ENCODE measurements at places on chromosomes 5 and 9.
A peak's percentile ranks its signal among the peaks of the same experiment; 100 is the strongest.

DNA sequence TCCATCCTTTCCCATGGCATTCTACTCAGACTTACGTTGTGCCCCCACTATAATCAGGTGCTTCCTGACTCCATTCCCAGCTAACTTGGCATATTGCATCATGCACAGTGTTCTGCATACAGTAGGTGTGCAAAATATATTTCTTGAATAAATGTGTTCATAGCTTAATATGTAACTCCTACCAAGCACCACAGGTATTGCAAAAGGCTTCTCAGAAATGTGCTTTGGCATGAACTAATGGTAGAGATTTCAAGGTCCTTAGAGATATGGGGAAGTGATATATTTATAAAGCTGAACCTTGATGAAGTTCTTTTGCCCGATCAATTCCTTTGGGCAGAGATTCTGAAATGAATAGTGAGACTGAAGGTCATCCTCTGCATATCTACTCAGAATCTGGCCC, 220.4 kb downstream of the KCTD16 start:
- no peak for DNase-seq

GRCh38 chr9:101601904-101602765, 7.4 kb upstream of the PPP3R2 start:
- DNase-seq, result no peak

- no peak for DNase-seq
Observed at GRCh38 chr5:8382456-8382855, 513.5 kb downstream of the MTRR start.

- no peak for DNase-seq
Observed at GRCh38 chr5:177310757-177311391, 824 bp downstream of the MXD3 start.

- no peak for DNase-seq
Observed at GRCh38 chr9:101569741-101570501, 24.8 kb downstream of the PPP3R2 start.

DNA sequence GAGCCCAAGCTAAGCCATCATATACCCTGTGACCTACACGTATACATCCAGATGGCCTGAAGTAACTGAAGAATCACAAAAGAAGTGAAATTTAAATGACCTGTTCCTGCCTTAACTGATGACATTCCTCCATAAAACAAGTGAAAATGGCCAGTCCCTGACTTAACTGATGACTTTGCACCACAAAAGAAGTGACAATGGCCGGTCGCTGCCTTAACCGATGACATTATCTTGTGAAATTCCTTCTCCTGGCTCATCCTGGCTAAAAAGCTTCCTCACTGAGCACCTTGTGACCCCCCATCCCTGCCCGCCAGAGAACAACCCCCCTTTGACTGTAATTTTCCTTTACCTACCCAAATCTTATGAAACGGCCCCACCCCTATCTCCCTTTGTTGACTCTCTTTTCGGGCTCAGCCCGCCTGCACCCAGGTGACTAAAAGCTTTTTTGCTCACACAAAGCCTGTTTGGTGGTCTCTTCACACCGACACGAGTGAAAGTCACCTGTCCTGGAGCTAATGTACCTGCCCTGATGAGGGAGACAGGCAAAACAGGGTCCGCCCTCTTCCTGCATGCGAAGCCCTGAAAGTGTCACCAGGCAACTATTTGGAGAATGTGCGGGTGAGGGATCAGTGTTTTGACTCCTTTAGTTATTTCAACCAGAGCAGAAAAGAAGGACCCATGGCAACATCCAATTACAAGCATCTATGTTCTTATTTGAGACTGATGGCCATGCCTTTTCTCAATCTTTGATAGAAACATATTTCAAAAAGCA, 266.1 kb downstream of the SMARCA2 start:
- no peak for DNase-seq

GRCh38 chr9:106482733-106483132, 380.2 kb upstream of the ZNF462 start:
- DNase-seq, result no peak

DNA sequence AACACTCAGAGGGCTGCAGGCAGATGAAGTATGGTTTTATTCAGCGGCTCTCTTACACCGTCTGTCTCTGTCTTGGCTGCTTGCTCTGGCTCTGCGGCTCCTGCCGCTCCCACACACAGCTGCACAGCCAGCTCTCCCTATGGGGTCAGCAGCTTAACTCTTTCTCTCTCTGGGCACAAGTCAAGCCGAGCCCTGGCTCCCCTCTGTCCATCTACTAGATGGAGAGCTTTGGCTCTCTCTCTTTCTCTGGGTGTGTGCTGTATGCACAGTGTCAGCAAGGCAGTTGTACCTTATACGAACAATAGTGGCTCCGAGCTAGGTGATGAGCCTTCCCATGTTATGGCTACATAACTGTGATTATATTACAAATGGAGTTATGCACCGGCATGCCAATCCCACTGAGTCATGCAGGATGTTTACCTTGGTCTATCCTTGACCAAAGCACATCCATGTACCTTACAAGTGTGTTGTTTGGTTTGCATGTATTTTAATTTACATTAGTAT, 19.3 kb upstream of the PPP2CA start:
- DNase-seq, result no peak

DNA sequence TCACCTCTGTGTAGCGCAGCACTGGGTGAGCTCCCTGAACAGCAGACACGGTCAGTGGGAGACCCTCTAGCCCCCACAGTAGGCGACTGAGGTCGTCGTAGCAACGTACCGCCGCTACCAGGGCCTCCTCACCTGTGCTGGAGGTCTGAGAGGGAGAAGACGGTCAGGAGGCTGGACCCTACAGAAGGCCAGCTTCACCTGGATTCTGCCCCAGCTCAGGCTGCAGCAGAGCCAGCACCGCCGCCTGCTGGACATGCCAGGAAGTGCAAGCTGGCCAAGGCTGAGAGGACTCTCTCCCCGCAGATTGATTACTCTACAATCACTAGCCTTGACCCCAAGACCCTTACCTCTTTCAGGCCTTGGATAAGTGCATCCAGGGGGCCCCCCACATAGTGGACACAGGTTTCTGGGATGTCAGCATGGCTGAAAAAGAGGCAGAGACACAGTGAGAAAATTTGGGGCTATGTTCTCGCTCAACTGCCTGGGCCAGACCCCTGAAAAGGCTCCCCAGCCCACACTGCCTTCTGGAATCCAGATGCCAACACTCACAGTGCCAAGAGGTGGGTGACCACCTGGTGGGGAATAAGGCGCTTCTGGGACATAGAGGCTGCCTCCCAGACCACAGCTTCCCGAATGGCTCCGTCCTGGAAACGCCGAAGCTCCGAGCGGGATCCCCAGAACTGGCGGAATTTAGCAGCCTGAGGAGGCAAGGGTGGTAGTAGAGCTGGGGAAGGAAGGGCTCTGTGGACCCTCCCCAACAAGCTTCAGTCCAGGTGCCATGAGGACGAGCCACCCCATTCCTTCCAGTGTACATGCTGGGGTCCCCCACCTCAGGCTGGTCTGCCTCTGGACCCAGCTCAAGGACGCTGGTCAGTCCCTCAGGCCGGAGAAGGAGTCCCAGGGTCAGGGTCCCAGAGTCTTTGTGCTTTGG, 6.9 kb downstream of the NOL6 start:
- peak; percentile 81 for DNase-seq

DNA sequence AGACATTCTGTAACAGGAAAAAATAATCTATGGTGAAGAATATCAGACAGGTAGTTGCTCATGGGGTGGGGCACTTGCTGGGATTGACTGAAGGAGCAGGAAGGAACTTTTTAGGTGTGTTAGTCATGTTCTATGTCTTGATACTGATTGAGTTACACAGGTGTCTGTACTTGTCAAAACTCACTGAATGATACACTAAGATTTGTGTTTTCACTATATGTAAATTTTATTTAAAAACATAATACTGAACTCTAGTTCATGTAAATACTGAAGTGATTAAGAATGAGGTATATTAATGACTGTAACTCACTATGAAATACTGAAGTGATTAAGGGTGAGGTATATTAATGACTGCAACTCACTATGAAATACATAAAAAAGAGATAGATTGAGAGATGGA, 28.5 kb downstream of the IL6ST start:
- DNase-seq, result no peak

DNA sequence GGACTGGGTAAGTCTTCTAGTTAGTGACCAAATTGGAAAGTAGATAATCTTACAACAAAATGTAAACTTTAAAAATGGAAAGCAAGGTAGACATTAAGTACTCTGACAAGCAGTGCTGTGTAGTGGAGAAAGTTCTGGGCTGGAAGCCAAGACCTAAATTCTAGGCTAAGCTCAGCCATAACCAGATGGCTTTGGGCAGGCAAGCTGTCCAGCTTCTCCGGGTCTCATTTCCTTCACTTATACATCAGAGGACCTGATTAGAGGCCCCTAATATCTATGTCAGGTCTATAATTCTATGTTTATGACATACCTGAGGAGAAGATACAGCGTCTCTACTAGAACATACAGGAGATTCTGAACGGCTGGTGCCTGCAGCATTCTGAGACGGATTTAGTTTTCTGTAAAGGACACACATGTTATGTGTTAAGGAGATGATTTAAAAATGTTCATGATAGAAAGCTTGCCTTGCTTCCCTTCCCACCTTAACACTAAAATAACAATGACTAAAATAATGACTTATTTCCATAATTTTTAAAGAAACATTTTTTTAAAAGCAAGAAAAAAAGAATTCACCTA, 61.2 kb downstream of the ELL2 start:
- no peak for DNase-seq

DNA sequence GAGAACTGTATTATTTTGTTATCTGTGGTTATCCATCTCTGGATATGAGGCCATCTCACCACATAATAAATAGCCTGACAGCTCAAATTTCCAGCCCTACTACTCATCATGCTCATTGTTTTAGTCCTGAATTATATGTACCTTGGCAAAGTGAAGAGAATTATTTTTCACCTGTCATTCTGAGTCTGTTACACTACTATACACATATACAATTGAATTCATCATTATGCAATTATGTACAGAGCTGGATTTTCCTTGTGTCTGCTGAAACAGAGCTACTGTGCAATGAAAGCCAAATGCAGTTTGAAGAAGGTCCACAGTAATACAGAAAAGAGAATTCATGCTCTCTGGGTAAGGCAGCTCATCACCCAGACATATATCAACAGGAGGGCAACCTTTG, 28.5 kb downstream of the ESM1 start:
- no peak for DNase-seq

- DNase-seq, result no peak
Observed at GRCh38 chr5:102223542-102224477, 72.3 kb downstream of the SLCO4C1 start.

DNA sequence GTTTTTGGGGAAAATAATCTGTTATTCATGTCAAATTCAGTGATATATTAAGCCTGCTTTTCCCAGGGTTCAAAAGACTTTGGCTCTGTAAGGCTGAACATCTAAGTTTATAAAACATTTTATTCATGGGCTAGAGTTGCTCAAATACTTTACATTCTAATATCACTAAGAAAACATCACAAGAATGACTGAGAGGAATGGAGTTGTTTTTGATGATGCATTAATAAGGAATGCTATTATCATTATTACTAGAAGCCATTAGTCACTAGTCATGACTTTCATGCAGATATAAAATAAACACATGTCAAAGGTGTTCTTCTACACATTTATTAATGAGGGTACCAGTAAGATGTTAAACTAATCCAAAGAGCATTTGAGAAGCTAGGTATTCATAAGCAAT, 185.5 kb upstream of the KCNN2 start:
- DNase-seq, result no peak

DNA sequence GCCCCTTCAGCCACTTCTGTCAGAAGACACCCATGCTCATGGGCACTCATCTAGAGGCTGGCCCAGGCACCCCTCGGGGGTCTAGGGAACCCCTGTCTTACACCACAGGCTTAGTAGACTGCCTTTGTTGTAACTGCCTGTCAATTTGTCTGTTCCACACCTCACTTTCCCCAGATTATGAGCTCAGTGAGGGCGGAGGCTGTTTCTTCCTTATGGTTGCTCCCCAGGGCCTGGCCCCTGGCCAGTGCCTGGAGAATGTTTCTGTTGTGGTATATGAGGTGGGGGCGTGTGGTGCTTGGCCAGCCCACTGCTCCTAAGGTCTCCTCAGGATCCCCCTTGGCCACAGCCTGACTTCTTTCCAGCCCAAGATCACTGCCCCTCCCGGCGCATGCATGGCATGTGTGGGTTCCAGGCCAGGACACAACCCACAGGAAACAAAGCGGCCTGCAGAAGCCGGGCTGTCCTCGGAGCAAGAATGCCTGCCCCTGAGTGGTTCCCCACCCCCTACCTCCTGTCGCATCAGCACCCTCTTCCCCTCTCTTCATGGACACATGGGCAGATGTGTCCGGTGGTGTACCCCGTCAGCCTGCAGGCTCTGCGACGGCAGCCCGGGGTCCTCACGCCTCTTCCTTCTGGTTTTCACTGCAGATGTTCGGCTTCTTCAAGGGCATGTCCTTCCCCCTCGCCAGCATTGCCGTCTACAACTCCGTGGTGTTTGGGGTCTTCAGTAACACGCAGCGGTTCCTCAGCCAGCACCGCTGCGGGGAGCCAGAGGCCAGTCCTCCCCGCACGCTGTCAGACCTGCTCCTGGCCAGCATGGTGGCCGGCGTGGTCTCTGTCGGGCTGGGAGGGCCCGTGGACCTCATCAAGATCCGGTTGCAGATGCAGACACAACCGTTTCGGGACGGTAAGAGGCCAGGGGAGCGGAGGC, 17.7 kb downstream of the SLC25A48 start:
- DNase-seq, result no peak

- DNase-seq, result no peak
Observed at GRCh38 chr9:77916820-77917219, 114.8 kb downstream of the GNAQ start.

GRCh38 chr9:88684046-88684445, 149.1 kb downstream of the NXNL2 start:
- no peak for DNase-seq

GRCh38 chr5:124602925-124603650, 143.4 kb downstream of the ZNF608 start:
- no peak for DNase-seq

DNA sequence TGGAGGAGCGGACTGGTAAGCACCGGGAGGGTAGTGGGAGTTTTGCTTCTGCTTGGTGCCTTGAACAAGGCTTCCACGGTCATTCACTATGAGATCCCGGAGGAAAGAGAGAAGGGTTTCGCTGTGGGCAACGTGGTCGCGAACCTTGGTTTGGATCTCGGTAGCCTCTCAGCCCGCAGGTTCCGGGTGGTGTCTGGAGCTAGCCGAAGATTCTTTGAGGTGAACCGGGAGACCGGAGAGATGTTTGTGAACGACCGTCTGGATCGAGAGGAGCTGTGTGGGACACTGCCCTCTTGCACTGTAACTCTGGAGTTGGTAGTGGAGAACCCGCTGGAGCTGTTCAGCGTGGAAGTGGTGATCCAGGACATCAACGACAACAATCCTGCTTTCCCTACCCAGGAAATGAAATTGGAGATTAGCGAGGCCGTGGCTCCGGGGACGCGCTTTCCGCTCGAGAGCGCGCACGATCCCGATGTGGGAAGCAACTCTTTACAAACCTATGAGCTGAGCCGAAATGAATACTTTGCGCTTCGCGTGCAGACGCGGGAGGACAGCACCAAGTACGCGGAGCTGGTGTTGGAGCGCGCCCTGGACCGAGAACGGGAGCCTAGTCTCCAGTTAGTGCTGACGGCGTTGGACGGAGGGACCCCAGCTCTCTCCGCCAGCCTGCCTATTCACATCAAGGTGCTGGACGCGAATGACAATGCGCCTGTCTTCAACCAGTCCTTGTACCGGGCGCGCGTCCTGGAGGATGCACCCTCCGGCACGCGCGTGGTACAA, 556 bp downstream of the PCDHGC3 start:
- peak; percentile 61 for DNase-seq
